D721Med (cell line): ENCODE measurements at places on chromosomes 16 and 17.

DNA sequence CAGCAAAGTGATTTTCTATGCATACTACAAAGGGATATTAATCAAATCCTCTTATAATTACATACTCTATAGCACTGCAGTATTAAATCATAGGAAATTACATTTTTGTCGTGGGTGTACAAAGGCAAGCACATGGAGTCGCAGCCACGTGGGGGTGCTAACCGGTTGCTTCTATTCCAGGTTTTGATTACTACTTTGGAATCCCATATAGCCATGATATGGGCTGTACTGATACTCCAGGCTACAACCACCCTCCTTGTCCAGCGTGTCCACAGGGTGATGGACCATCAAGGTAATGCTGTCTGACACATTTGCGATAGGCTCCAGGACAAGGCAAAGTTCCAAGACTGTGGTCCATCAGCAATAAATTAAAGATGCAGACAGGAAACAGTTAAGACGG is 60.1 kb downstream of the ARSG start:
- DNase-seq: no peak

DNA sequence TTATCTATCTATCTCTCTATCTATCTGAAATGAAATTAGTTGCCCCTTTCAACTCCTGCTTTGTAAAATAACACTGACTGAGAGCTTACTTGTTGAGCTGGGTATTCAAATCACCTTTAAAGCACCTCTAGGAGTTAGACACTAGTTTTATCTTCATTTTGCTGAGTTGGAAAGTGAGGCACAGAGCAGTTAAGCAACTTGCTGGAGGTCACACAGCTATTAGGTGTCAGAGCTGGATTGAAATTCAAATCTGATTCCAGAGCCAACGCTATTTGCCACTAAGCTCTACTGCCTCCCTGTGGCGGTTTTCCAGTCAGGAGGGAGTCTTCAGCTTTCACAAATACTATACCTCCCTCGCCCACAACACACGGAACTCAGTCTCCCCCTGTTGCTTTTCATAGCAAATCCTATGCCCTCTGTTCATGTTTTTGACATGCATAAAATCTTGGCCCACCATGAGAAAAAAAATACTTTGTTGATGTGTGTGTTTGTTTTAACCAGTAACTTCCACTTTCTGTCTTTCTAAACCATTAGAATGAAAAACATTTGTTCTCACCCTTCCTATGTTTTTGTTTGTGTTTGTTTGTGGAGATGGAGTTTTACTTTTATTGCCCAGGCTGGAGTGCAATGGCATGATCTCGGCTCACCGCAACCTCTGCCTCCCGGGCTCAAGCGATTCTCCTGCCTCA is 74.8 kb upstream of the SMURF2 start:
- DNase-seq: no peak

DNA sequence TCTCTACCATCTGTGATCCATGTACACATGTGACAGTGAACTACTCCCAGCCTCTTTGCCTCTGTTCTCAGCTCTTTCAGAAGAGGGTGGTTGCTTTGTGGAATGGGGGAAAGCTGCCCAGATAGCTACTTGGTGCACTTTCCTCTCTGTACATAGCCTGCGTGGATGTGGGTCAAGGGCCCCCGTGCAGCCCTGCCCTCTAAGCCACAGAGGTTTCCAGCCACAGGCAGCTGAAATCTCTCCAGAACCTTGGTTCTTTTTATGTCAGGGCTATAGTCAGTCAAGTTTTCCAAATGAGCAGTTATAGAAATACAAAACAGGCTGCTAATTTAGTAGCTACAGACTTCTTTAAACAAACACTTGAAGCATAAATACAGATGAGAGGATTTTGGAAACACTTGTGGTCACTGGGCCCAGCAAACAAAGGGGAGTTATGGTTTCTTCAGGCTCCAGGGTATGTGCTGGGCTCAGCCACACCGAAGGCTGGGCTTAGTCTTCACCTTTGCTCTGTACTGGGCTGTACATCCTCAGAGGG is 199.7 kb upstream of the ASIC2 start:
- no peak for DNase-seq

GRCh38 chr17:32327911-32328310 is 14.1 kb downstream of the C17orf75 start:
- no peak for DNase-seq

DNA sequence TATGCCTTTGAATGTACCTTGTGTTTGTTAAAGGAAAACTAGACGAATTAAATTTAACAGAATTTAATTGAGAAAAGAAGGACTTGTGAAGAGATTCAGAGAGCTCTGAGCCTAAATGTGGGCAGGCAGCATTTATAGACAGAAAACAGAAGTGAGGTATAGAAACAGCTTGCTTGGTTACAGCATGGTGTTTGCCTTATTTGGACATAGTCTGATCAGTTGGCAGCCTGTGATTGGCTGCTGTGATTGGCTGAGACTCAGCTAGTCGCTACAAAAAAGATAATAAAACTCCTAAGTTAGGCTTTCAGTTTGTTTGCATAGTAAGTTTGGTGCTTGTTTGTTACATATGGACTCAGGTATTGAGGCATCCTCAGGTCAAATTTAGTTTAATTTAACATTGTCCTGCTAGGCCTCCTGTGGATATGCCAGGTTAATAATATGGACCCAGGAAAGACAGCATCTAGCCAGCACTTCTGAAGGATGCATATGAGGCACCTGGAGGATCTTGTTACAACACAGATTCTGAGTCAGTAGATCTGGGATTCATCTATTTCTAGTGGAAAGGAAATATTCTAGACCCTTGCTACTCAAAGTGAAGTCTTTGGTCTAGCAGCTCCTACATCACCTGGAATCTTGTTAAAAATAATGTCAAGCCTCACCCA is 43.4 kb downstream of the SLFN5 start:
- DNase-seq: no peak

GRCh38 chr16:55682086-55682485 is 26.3 kb downstream of the SLC6A2 start:
- DNase-seq: no peak

GRCh38 chr16:5054876-5055865 is 10.6 kb downstream of the C16orf89 start:
- DNase-seq: no peak

DNA sequence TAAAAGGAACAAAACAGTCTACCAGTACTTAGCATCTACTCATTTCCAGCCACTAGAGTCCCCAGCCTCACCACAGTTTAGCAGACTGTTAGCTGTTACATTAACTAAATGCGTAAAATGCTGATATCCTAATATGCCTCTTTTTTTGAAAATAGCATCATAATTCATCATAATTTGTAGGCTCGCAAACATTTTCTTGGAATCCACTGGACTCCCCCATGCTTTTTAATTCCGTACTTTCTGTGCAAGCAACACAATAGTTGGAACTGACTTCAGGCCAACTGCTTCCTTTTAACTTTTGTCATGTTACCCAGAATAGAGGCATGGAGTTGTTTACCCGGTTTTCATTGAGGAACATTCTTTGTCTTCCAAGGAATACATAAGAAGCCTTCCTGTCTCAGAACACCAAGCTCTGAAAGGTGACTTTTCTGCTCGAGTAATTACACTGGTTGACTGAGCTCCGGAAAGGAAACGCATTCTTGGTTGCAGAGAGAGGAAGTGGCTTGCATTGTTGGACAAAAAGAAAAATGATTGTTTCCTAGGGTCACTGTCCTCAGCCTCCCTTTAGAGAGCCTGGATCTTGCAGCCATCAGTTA is 30.9 kb upstream of the SEC14L1 start:
- no peak for DNase-seq

DNA sequence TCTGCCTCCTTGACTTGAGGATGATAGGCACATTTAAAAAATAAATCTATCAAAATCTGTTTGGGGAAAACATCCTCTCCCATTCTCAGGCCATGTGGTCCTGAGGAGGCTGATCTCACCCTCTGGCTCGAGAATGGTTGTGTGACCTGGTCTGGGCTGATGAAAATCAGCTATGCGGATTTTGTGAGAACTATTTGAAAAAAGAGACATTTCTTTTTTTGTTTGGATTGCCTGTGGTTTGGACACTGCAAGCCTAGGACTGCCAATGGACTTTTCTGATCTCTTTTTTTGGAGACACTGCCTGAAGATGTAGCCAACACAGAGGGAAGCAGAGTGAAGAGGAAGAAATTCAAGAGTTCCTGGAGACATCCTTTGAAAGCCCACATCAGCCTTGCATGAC is 145.9 kb downstream of the HS3ST3B1 start:
- DNase-seq: no peak

DNA sequence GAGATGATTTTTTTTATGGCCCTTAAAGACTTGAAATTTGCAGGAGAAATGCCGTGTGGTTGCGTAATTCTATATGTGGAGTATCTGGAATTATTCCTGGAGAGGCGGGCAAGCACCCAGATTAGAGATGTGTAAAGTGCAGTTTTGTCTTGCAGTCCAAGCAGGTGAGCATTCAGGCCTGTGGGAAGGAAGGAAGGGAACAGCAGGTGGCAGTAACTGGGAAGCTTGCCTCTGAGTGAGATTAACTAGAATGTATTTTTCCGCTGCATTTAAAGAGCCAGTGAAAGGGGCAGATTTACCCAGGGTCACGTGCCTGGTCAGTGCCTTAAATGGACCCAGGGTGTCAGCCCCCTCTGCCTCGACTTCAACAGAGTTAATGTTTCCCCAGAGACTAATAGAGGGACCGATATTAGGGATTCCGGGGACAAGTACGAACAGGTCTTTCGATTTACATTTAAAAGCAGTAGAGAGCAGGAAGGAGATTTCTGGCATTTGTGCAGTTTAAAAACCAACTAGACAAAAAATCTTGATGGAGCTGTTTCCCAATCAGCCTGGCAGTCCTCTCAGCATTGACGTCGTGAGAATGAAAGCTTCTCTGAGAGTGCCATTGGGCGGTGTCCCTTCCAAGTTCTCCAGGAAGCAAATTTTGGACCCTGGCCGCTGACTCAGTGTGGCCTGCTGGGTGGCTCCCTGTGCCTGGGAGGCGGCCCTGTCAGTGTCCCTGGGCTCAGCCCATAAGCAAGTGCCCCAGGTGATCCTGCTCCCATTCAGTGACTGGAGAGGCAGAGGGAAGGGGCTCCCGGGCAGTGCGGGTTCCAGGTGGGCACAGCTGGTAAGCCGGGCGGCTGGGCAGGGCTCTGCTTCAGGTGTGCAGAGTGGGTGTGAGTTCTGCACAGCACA is 38.2 kb downstream of the KSR1 start:
- no peak for DNase-seq

DNA sequence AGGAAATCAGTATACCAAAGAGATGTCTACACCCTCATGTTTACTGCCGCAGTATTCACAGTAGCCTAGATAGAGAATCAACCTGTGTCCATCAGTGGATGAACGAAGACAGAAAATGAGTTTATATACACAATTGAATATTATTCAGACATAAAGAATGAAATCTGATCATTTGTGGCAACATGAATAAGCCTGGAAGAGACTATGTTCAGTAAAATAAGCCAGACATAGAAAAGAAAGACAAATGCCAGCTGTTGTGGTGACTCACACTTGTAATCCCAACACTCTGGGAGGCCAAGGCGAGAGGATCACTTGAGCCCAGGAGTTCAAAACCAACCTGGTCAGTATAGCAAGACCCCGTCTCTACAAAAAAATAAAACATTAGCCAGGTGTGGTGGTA is 16.1 kb downstream of the NUDT16L1 start:
- no peak for DNase-seq

GRCh38 chr16:15790458-15790857 is 66.4 kb downstream of the MYH11 start:
- no peak for DNase-seq

DNA sequence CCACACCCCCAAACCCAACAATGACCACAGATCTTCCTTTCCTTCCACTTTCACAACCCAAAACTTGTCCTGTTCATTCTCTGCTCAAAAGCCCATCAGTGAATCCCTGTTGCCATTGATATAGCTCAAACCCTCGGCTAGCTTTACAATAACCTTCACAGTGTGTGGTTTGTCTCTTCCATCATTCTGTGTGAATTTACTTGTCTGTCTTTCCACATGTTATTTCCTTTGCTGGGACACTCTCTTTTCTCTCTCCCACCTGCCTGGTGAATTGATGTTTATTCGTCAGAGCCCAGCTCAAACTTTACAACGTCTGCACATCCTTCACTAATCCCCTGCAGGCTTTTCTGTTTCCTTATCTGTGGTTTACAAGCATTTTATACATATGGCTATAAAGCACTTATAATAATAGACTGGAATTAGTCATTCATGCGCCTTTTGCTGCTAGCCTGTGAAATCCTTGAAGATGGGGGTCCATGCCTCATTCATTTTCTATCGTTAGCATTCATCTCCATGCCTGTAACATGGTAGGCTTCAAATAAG is 114.4 kb downstream of the CDH13 start:
- no peak for DNase-seq

DNA sequence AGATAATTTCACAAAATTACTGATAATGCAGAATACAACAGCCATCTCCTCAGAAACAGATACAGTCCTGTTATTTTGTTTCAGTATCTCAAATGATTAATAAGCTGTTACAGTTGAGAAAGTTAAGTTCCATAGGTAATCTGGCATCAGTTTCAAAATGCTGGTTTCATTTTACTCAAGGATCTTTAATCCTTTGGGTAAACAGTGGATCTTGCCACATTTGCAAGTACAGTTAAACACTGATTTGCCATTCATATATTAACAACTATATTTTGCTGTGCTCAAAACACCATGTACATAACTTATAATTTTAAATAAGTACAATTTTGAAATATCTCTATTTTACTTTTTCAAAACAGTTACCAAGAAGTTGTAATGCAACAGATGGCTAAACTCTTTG is 31.2 kb downstream of the RPGRIP1L start:
- no peak for DNase-seq

- DNase-seq: no peak
Observed at GRCh38 chr17:5399767-5400166, 19.7 kb downstream of the NUP88 start.

- DNase-seq: no peak
Observed at GRCh38 chr17:29155227-29155965, 24.8 kb downstream of the MYO18A start.

DNA sequence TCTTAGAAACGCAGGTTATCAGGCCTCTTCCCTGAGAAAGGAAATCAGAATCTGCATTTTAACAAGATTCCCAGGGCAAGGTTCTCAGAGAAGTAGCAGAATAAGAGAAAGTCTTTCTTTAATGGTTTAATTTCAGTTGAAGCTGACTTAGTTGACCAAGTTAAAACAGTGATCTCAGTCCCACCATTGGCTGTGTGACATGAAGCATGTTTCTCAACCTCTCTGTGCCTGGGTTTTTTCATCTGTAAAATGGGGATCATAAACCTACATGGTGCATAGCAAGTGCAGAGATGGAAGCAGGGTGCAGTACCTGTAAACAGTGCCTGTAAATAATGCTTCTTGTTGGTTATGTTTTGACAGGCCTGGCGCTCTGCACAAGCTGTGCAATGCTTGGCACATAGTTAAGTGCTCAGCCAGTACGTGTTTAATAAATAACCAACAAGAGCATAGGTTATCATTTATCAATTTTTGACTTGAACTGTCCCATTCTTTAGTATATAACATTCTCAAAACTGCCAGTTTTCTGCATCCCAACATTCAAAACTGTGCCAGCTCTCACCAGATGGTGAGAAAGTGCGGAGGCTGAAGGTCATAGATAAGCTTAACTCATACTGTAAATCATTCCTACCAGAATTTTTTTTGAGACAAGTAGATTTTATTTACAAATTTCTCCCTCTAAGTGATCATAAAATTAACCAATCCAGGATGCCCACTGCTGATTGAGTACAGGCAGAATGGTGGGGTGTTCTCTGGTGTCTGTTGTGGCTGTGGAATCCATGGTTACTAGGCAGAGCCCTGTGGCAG is 6.9 kb downstream of the C17orf67 start:
- DNase-seq: no peak

- DNase-seq: no peak
Observed at GRCh38 chr16:87165151-87165550, 152.0 kb downstream of the C16orf95 start.

GRCh38 chr16:11145173-11145818 is 110.7 kb downstream of the SOCS1 start:
- DNase-seq: no peak
